Glutamatergic neuron (in vitro differentiated cells): ENCODE measurements at places on chromosomes 12 and 14.

GRCh38 chr14:98375566-98375965 is 896.4 kb downstream of the BCL11B start:
- H3K4me1 ChIP-seq: no peaks in the 10 kb centered on the region
- no peak for DNase-seq
- H3K36me3 ChIP-seq: no peaks in the 10 kb centered on the region
- no peak overlapping the region for H3K27ac ChIP-seq

DNA sequence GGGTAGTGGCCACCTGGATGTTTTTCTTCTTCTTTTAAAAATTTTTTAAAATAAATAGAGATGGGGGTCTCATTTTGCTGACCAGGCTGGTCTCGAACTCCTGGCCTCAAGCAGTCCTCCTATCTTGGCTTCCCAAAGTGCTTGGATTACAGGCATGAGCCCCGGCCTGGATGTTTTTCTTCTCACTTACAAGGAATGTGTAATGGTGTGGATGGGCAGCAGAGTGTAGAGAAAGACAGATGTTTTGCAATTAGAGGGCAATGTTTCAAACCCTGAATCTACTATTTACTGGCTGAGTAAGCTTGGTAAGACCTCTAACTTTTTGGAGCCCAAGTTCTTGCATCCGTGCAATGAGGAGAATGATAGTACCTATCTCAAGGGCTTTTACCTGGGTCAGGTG is 48.1 kb downstream of the ADCK1 start:
- H3K4me3 ChIP-seq: no peak overlapping the region
- H3K27me3 ChIP-seq: no peaks in the 10 kb centered on the region
- H3K36me3 ChIP-seq: no peaks in the 10 kb centered on the region
- no peak for DNase-seq
- no peak overlapping the region for H3K27ac ChIP-seq

- H3K27ac ChIP-seq: peak overlapping the region; percentile 62
- peaks cover 21% of the 10 kb centered on the region for H3K4me1 ChIP-seq
- peaks cover 2% of the 10 kb centered on the region for H3K27me3 ChIP-seq
- no peak for DNase-seq
Measured at GRCh38 chr14:61469781-61470180, 148.4 kb downstream of the PRKCH start.

DNA sequence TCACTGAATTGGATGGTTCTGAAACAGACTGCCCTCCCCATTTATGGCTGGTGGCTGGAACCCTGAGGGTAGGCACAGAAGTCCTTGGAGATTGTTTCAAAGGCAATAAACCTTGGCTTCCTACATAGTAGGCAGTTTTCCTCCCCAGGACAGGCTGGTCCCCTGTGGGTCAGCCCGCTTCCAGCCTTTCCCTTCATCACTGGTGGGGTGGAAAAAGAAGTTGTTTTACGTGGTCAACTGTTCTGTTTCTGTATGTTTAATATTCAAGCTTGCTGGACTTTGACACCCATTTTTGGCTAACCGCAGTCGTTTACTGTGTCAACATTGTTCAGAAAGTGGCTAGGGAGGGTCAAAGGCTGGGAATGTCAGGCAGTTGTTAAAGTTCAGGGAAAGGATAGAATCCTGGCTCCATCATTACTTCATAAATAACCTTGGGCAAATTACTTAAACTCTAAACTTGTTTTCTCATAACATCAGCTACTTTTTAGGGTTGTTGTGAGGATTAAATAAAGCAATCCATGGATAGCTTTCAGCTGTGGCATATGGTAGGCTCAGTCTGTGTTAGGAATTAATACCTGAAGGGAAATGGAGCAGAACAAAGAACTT is 2.4 kb downstream of the KLHDC2 start:
- peaks cover 13% of the 10 kb centered on the region for H3K27me3 ChIP-seq
- H3K27ac ChIP-seq: no peak overlapping the region
- H3K36me3 ChIP-seq: no peaks in the 10 kb centered on the region
- peak overlapping the region; percentile 93 for H3K4me3 ChIP-seq

- no peak overlapping the region for H3K4me3 ChIP-seq
- no peak overlapping the region for H3K27ac ChIP-seq
- DNase-seq: no peak
- peaks cover 8% of the 10 kb centered on the region for H3K36me3 ChIP-seq
- no peaks in the 10 kb centered on the region for H3K27me3 ChIP-seq
Measured at GRCh38 chr14:106666341-106666740, 1140.0 kb downstream of the TMEM121 start.

DNA sequence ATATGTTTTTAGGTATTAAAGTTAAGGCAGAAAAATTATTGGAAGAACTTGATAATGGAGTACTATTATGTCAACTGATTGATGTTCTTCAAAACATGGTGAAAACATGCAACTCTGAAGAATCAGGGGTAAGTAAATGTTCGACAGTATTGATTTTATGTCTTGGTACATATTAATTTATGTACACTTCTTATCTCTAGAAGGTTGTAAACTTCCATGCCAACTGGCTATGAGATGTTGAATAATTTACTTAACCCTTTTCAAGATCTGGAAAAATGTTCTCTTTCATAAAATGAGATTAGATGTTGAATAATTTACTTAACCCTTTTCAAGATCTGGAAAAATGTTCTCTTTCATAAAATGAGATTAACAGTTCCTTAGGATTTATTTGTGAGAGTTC is 28.1 kb downstream of the GAS2L3 start:
- no peak overlapping the region for H3K27ac ChIP-seq
- peaks cover 2% of the 10 kb centered on the region for H3K27me3 ChIP-seq
- peaks cover 8% of the 10 kb centered on the region for H3K4me1 ChIP-seq

- H3K4me3 ChIP-seq: no peak overlapping the region
- no peaks in the 10 kb centered on the region for H3K4me1 ChIP-seq
- DNase-seq: no peak
- no peaks in the 10 kb centered on the region for H3K36me3 ChIP-seq
- no peaks in the 10 kb centered on the region for H3K27me3 ChIP-seq
Measured at GRCh38 chr12:86290615-86291014, 34.4 kb upstream of the MGAT4C start.

DNA sequence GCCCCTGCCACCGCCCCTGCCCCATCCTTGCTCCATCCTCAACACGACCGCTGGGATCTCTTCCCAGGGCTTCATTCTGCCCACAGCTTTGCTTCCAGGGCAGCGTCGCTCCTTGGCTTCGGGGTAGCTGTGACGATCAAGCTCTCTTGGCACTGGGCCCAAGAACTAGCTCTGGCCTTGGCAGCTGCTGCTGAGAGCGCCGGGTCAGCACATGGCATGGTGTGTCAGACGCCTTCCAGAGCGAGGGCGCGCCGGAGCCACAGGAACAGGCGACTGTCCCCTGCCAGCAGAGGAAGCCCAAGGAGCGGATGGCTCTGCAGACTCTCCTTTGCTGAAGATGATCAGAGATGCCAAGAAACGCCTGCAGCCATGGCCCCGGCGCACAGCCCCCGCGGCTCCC is 15.9 kb downstream of the RAB35 start:
- DNase-seq: no peak
- no peak overlapping the region for H3K4me3 ChIP-seq
- no peak overlapping the region for H3K27ac ChIP-seq
- peaks cover 5% of the 10 kb centered on the region for H3K27me3 ChIP-seq
- peaks cover 13% of the 10 kb centered on the region for H3K4me1 ChIP-seq

GRCh38 chr14:94462219-94462551 is 9.6 kb upstream of the SERPINA11 start:
- no peak for DNase-seq
- peaks cover 5% of the 10 kb centered on the region for H3K27me3 ChIP-seq
- no peak overlapping the region for H3K4me3 ChIP-seq
- H3K4me1 ChIP-seq: no peaks in the 10 kb centered on the region
- peaks cover 16% of the 10 kb centered on the region for H3K36me3 ChIP-seq

GRCh38 chr12:47590771-47591360 is 115.0 kb downstream of the RPAP3 start:
- DNase-seq: no peak
- H3K27ac ChIP-seq: no peak overlapping the region

DNA sequence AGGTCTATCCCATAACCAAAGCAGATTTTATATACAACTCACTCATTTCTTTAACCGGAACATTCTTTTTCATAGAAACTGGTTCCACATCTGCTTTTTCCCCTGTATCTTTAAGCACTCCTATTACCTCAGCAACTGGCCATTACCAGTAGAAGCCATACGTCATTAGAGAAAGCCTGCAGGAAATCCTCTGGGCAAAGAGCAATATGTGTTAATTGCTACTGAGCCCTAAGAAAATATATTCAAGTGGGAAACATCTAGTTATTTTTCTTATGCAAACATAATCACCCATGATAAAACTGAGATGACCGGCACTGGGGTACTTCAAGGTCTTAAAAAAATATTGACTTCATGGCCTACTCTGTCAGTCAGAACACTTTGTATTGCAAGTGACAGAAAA is 28.2 kb upstream of the CPSF6 start:
- no peak overlapping the region for H3K27ac ChIP-seq
- H3K4me1 ChIP-seq: no peaks in the 10 kb centered on the region
- DNase-seq: no peak
- H3K4me3 ChIP-seq: no peak overlapping the region
- H3K27me3 ChIP-seq: no peaks in the 10 kb centered on the region

DNA sequence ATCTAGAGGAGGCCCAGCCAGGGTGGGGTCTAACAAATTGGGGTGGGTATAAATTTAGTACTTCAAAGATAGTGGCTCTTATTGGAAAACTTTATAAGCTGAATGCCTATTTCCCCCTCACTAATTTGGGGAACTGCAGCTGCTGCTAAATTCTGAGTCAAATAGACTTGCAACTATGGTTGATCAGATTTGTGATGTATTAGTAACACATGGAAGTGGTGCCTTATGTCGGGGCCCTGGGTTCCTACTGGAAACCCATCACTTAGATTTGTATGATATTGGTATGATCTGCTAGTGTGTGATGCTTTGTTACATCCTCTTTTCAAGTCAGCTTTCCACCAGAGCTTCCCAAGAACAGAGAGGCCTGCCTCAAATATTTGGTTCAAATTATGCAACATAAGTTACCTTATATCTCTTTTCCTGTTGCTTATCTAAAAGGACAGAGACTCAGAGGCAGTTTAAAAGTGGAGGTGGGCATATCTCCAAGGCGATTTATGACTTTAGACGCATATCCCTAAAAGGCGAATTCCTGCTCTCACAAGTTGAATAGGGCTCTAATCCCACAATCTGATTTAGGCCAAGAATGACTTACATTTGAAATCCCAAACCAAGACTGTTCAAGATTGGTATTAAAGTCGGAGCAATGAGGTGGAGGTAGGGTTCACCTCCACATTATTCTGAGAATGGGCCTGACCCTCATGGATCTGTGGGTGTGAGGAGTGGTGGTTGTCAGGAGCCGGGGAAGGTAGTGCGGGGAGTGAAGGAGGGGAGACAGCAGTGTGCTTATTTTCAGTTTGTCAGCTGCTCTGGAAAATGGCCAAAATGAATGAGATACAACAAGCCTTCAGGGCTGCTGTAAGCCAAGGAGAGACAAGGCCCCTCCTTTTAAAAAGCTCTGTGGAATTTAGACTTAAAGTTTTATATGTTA is 425.8 kb downstream of the RAD51B start:
- H3K4me3 ChIP-seq: no peak overlapping the region
- no peaks in the 10 kb centered on the region for H3K27me3 ChIP-seq
- no peak for DNase-seq
- no peaks in the 10 kb centered on the region for H3K4me1 ChIP-seq
- no peak overlapping the region for H3K27ac ChIP-seq

- H3K27ac ChIP-seq: no peak overlapping the region
- H3K36me3 ChIP-seq: no peaks in the 10 kb centered on the region
- H3K4me3 ChIP-seq: no peak overlapping the region
Measured at GRCh38 chr12:51200806-51201205, 17.1 kb downstream of the POU6F1 start.

- no peaks in the 10 kb centered on the region for H3K27me3 ChIP-seq
- no peak overlapping the region for H3K4me3 ChIP-seq
- H3K27ac ChIP-seq: no peak overlapping the region
- H3K36me3 ChIP-seq: no peaks in the 10 kb centered on the region
- H3K4me1 ChIP-seq: peaks cover 4% of the 10 kb centered on the region
- DNase-seq: no peak
Measured at GRCh38 chr14:51304438-51304837, 64.4 kb downstream of the TMX1 start.

DNA sequence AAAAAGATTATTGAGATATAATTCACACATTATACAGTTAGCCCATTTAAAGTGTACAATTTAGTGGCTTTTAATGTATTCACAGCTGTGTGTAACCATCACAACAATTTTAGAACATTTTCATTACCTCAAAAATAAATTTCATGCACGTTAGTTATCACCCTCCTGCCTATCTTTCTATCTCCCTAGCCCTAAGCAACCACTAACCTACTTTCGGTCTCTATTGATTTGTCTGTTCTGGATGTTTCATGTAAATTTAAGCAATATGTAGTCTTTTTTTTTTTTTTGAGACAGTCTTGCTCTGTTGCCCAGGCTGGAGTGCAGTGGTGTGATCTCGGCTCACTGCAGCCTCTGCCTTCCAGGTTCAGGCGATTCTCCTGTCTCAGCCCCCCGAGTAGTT is 439.4 kb downstream of the PCNX1 start:
- no peak overlapping the region for H3K4me3 ChIP-seq
- H3K27ac ChIP-seq: no peak overlapping the region
- no peaks in the 10 kb centered on the region for H3K36me3 ChIP-seq
- H3K4me1 ChIP-seq: no peaks in the 10 kb centered on the region
- H3K27me3 ChIP-seq: no peaks in the 10 kb centered on the region

- no peaks in the 10 kb centered on the region for H3K36me3 ChIP-seq
- no peak overlapping the region for H3K4me3 ChIP-seq
- peaks cover 7% of the 10 kb centered on the region for H3K4me1 ChIP-seq
- DNase-seq: no peak
- no peak overlapping the region for H3K27ac ChIP-seq
Measured at GRCh38 chr12:11879306-11879705, 191.4 kb upstream of the BCL2L14 start.

GRCh38 chr12:64147011-64147631 is 75.0 kb downstream of the KICS2 start:
- H3K27ac ChIP-seq: no peak overlapping the region
- peaks cover 4% of the 10 kb centered on the region for H3K36me3 ChIP-seq
- H3K4me3 ChIP-seq: no peak overlapping the region
- no peak for DNase-seq

DNA sequence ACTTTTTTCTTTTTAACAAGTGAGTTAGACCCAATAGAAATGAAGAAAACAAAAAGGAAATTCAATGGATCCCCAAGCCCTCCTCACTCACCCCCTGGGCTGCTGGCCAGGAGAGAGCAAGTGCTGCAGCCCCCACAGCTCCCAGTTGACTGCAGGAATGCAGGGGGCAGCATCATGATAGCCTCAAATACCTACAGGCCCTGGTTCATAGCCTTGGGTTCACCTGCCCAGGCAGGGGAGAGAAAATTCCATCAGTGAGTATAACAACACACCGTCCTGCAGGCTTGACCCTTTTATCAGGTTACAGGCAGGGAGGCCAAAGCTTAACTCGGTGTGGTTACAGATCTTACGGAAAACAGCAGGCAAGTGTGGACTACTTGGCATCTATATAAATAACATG is 76.3 kb downstream of the PHLDA1 start:
- no peak overlapping the region for H3K27ac ChIP-seq
- H3K27me3 ChIP-seq: no peaks in the 10 kb centered on the region
- H3K4me1 ChIP-seq: peaks cover 12% of the 10 kb centered on the region
- no peak for DNase-seq
- H3K36me3 ChIP-seq: no peaks in the 10 kb centered on the region

GRCh38 chr14:20657216-20658211 is 16.0 kb upstream of the OR6S1 start:
- H3K36me3 ChIP-seq: peaks cover 7% of the 10 kb centered on the region
- peaks cover 22% of the 10 kb centered on the region for H3K27me3 ChIP-seq
- H3K4me1 ChIP-seq: no peaks in the 10 kb centered on the region
- no peak overlapping the region for H3K4me3 ChIP-seq
- DNase-seq: no peak
- no peak overlapping the region for H3K27ac ChIP-seq

GRCh38 chr12:124520907-124521306 is 46.5 kb downstream of the NCOR2 start:
- peak overlapping the region; percentile 4 for H3K27ac ChIP-seq
- no peak for DNase-seq
- H3K4me1 ChIP-seq: peaks cover 38% of the 10 kb centered on the region
- H3K27me3 ChIP-seq: peaks cover 14% of the 10 kb centered on the region
- H3K36me3 ChIP-seq: no peaks in the 10 kb centered on the region
- no peak overlapping the region for H3K4me3 ChIP-seq
